Fibroblast of skin of right quadriceps (primary cell): ENCODE measurements at places on chromosomes 4 and X.
A peak's percentile ranks its signal among the peaks of the same experiment; 100 is the strongest.

GRCh38 chr4:53132132-53132891 lies 233.5 kb downstream of the SCFD2 start:
- DNase-seq: peak; percentile 28

- DNase-seq: no peak
These were observed 1687.5 kb downstream of the STIM2 start for GRCh38 chr4:28548136-28548535.

DNA sequence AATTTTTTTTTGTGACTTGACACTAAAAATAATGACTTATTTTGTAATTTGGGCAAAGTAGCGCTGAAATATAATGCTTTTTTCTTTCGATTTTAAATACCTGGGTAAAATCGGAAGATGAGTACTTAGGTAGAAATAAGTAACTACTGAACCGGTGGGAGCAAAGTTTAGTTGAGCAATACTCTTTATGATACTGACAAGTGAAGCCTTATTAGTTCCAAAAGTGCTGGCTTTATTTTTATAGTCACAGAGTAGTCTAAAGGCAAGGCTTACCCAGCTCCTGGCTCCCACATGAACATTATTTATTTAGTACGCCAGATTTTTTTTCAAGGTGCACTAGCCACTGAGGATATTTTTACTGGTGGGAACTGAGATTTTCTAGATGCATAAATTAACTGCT lies 14.4 kb upstream of the TRPC5OS start:
- DNase-seq: no peak

DNA sequence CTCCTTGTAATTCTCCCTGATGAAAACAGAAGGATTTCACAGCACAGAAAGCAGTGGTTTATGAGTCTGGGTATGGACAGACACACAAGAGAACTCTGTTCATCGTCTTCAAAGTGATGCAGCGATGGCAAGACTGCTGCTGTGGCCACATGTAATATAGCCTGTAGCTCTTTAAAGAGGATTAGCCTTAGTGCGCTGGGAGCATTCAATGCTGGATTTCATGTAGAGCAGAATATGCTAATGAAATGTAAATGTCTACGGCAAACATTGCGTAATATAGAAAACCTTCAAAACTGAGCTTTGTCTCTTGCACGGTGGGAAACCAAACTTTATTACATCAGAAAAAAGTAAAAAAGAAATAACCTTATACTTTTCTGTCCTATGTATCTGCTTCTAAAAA lies 42.9 kb downstream of the ALPK1 start:
- no peak for DNase-seq

- no peak for DNase-seq
These were observed 29.2 kb downstream of the SMIM14 start for GRCh38 chr4:39609454-39609931.

GRCh38 chr4:24824720-24825119 lies 29.3 kb downstream of the SOD3 start:
- DNase-seq: no peak

- peak; percentile 35 for DNase-seq
These were observed 58.6 kb upstream of the GK2 start for GRCh38 chr4:79466621-79467020.

- peak; percentile 17 for DNase-seq
These were observed 77.0 kb downstream of the GPC3 start for GRCh38 chrX:133908223-133908955.

DNA sequence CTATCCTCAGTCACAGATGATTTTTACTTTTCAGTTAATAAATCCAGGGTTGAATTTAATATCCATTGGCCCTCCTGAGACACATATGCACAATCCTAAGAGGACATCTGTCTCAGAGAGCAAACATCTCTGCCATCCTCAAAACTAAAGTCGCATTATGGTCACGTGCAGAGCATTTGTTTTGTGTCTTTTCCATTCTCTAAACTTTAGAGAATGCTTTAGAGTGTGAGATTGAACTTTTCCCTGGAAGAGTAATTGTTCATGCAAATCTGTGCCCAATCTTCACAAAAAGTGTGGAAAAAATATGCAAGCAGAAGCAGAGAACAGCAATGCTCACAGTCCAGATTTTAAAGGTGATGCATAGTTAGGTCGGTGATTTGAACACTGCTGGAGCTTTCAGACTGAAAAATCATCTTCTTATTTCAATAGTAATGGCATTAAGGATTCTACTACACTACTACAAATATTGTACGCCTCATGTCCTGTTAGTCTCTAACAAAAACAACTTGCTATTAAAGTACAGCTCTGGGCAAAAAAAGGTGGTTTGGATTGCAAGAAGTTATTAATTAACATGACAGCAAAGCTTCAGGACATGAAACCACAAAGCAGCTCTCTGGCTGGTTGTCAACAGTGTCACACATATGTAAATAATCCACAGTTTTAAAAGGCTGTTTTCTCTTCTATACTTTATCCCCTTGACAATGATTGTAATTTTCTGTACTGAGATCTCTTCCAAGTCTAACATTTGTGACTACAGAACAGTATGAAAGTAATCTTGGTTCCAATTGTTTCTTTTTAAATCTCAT lies 19.9 kb downstream of the DCHS2 start:
- peak; percentile 22 for DNase-seq

DNA sequence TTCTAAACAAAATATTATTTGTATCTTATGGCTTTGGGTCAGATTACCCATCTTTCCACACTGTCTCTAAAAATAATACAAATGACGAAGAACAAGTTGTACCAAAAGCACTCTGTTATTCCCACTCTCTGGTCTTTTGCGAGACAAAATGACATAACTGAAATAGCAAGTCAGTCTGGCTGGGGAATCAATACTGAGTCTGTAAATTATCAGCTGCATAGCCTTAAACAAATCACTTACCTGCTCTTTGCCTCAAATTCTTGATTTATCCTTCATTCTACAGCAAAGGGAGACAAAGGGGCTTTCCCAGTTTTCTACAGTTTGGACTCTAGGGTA lies 40.9 kb downstream of the SOWAHB start:
- no peak for DNase-seq

- peak; percentile 18 for DNase-seq
These were observed 206.6 kb upstream of the HS3ST1 start for GRCh38 chr4:11635342-11635741.

DNA sequence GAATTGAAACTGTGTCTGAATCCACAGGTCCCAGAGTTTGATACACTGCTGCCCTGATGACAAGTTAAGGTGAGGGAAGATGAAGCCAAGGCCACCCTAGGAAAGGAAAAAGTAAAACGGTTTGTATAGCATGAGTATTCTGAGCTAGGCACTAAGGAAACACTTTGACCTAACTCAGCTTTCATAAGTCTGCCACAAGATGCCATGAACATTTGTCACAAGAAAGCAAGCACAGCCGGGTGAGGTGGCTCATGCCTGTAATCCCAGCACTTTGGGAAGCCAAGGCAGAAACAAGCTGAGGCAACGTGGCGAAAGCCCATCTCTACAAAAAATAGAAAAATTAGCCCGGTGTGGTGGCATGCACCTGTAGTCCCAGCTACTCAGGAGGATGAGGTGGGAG lies 34.2 kb downstream of the ELOVL6 start:
- peak; percentile 64 for DNase-seq

- DNase-seq: no peak
These were observed 797.3 kb upstream of the FRG1 start for GRCh38 chr4:189143263-189143952.
